ENCODE measurements at places on chromosomes 3 and 15. TPM values are rescaled to one million over a fixed set of nuclear protein-coding genes. Genes with fewer than 3 reads are reported as not detected.
A peak's percentile ranks its signal among the peaks of the same experiment; 100 is the strongest.

- H3K27ac ChIP-seq, result no peak overlapping the region
- DNase-seq, result peak; percentile 70
- no peaks in the 10 kb centered on the region for H3K36me3 ChIP-seq
- no peak overlapping the region for H3K4me3 ChIP-seq
These were observed 195.4 kb downstream of the OPA1 start for GRCh38 chr3:193788189-193788991.

- H3K27ac ChIP-seq, result no peak overlapping the region
- no peaks in the 10 kb centered on the region for H3K4me1 ChIP-seq
- no peaks in the 10 kb centered on the region for H3K27me3 ChIP-seq
These were observed 10.7 kb downstream of the MTHFS start for GRCh38 chr15:79886124-79886523.

GRCh38 chr3:103977417-103977816, 1389.3 kb upstream of the ALCAM start:
- no peak overlapping the region for H3K27ac ChIP-seq
- no peaks in the 10 kb centered on the region for H3K4me1 ChIP-seq
- no peaks in the 10 kb centered on the region for H3K27me3 ChIP-seq
- no peaks in the 10 kb centered on the region for H3K36me3 ChIP-seq
- DNase-seq, result no peak

- peaks cover 18% of the 10 kb centered on the region for H3K4me1 ChIP-seq
- H3K27me3 ChIP-seq, result no peaks in the 10 kb centered on the region
- peak overlapping the region; percentile 98 for H3K4me3 ChIP-seq
- H3K36me3 ChIP-seq, result no peaks in the 10 kb centered on the region
These were observed 4.0 kb upstream of the SIN3A start for GRCh38 chr15:75455424-75455981.

- peaks cover 18% of the 10 kb centered on the region for H3K4me1 ChIP-seq
- no peak overlapping the region for H3K4me3 ChIP-seq
- DNase-seq, result no peak
- no peak overlapping the region for H3K27ac ChIP-seq
- H3K36me3 ChIP-seq, result no peaks in the 10 kb centered on the region
These were observed 20.2 kb upstream of the CDCP1 start for GRCh38 chr3:45166321-45166879.

- H3K36me3 ChIP-seq, result no peaks in the 10 kb centered on the region
- H3K4me3 ChIP-seq, result no peak overlapping the region
- no peaks in the 10 kb centered on the region for H3K27me3 ChIP-seq
- H3K4me1 ChIP-seq, result no peaks in the 10 kb centered on the region
- no peak overlapping the region for H3K27ac ChIP-seq
These were observed 25.0 kb downstream of the SEMA6D start for GRCh38 chr15:47742334-47742733.

GRCh38 chr3:59422312-59422711, 372.5 kb upstream of the CFAP20DC start:
- no peaks in the 10 kb centered on the region for H3K27me3 ChIP-seq
- H3K4me1 ChIP-seq, result peaks cover 2% of the 10 kb centered on the region
- H3K36me3 ChIP-seq, result no peaks in the 10 kb centered on the region
- no peak for DNase-seq
- H3K4me3 ChIP-seq, result no peak overlapping the region
- no peak overlapping the region for H3K27ac ChIP-seq

GRCh38 chr15:56732135-56732885, 999 bp downstream of the ZNF280D start:
- no peak for DNase-seq
- H3K4me3 ChIP-seq, result peak overlapping the region; percentile 68

- no peak for DNase-seq
- H3K27ac ChIP-seq, result no peak overlapping the region
- H3K36me3 ChIP-seq, result no peaks in the 10 kb centered on the region
- no peaks in the 10 kb centered on the region for H3K4me1 ChIP-seq
- H3K27me3 ChIP-seq, result no peaks in the 10 kb centered on the region
These were observed 341.6 kb upstream of the NR2E3 start for GRCh38 chr15:71468715-71469114.

The SST gene
- total RNA-seq, result not detected

Measured in upper lobe of left lung (tissue), 6 donors.